ENCODE measurements at places on chromosomes 7 and 10. TPM values are rescaled to one million over a fixed set of nuclear protein-coding genes. Genes with fewer than 3 reads are reported as not detected.

DNA sequence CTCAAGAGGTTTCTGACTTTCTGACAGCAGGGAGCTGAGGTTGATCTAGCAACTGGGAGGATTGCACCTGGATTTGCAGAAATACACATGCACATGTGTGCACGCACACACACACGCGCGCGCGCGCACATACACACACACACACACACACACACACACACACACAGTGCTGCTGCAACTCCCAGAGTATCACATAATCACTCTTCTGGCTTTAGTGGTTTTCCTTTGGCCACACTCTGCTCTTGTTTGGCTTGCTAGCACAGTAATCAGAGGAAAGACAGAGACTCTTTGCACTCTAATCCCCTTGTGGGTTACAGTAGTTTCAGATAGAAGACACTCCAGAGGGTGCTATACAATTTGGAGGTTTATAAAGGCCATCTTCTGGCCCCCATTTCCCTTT lies 705.0 kb downstream of the AUTS2 start:
- no peak for DNase-seq
- H3K36me3 ChIP-seq = no peaks in the 10 kb centered on the region
- H3K27ac ChIP-seq = no peak overlapping the region
- H3K27me3 ChIP-seq = no peaks in the 10 kb centered on the region
- H3K4me3 ChIP-seq = no peak overlapping the region

Gene POP7
- 53.8 TPM for total RNA-seq

DNA sequence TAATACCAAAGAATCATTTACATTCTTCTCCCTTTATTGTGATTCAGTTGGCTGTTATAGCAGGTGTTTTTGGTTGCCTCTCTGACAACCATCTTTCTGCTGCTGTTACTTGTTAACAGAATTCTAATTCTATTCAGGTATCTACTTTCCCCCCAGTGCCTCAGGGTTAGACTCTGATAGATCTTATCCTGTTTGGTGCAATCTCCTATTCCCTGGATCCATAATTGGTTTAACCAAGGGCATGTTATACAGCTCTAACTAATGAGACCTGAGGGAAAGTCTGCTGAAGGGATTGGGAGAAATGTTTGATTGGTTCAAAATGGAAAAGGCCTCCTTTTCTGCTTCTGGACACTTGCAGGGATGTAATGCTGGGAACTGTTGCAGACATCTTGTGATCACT lies 161.5 kb downstream of the GPR158 start:
- H3K4me3 ChIP-seq = no peak overlapping the region
- H3K27me3 ChIP-seq = no peaks in the 10 kb centered on the region
- H3K4me1 ChIP-seq = no peaks in the 10 kb centered on the region
- H3K36me3 ChIP-seq = no peaks in the 10 kb centered on the region
- DNase-seq = no peak
- H3K27ac ChIP-seq = no peak overlapping the region

- no peak overlapping the region for H3K4me3 ChIP-seq
- DNase-seq = no peak
- no peaks in the 10 kb centered on the region for H3K36me3 ChIP-seq
- H3K27me3 ChIP-seq = no peaks in the 10 kb centered on the region
- H3K4me1 ChIP-seq = no peaks in the 10 kb centered on the region
- H3K27ac ChIP-seq = peak overlapping the region; percentile 33
Measured at GRCh38 chr7:36583318-36583717, 141.0 kb downstream of the AOAH start.

Gene SRRM3
- total RNA-seq = 1.3 TPM
